ENCODE measurements at places on chromosomes 5 and 9.

- DNase-seq = no peak
Measured at GRCh38 chr5:61280761-61281427, 51.2 kb upstream of the ZSWIM6 start.

GRCh38 chr5:51987669-51988209 is 604.5 kb downstream of the ISL1 start:
- no peak for DNase-seq

DNA sequence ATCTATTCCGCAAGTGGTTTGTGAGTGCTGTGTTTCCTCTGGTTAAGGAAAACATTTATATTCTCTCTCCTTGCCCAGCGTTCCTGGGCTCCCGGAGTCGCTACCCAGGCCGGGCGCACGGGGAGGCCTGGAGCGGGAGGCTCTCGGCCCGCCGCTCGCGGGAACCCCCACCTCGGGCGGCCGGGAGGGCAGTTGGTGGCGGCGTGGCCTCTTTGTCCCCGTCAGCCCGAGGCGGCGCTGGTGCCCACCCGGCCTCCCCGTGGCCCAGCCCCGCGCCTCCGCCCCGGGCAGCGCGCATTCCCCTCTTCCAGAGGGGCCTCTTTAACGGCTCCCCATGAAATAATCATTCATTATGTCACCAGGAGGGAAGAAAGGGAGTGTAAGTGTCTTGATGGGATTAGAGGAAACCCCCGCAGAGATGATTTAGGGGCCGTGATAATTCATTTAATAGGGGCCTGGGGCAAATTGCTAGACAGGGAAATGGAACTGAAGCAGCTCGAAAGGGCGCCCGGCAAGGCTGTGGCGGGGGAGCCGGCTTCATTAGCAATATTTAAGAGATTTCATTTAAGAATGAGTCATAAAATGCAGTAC is 181.9 kb upstream of the TBCA start:
- no peak for DNase-seq

- no peak for DNase-seq
Measured at GRCh38 chr5:177176175-177176711, 42.7 kb downstream of the NSD1 start.

GRCh38 chr9:99235926-99236634 is 14.0 kb downstream of the SEC61B start:
- DNase-seq = no peak

DNA sequence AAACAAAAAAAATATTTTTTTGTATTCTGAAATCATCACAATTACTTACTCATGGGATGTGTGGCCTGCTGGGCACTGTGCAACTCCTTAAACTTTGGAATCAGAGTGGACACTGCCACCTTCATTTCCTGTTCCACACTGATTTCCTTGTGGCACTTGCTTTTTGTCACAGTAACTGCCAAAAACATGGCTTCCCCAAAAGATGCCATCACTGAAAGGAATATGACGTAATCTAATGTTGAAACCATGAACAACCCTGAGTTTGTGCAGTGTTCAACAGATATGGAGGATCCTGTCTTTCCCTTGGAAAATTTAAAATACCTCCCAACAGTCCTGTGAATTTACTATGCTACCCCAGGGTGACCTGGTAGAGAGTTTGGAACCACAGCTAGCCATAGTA is 12.6 kb upstream of the IL12B start:
- DNase-seq = no peak

DNA sequence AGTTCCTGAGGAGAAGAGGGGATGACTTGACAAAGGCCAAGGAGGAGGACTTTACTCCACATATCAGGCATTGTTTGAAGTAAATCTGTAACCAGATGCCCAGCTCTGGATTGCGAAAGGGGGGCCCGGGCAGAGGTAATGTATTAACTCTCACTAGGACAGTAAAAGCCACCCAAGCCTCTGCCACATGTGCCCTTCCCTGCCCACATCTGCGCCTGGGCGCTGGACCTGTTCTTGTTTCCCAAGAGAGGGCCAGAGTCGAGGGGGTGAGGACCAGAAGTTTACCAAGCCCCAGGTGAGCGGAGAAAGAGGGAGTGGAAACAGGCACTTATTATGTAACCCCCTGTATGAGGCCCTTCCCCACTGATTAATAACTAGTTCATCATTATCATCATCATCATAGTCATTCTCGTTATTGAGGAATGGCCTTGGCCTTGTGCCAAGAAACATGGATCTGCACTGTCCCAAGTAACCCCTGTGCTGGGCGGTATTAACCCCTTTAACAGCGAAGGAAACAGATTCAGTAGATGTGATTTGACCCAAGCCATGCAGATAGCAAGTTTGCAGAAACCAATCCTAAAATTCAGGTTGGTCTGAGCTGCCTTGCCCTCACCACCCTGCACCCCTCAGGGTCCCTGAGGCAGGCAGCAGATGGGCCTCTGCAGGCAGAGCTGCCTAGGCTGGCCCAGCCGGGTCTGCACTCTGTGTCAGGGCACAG is at the start of gene SLC23A1:
Gene SLC23A1, minus strand, starts transcription at position 23 of the 718 bp plus-strand sequence. CDS start 44 bp downstream, outside the sequence.
- DNase-seq = no peak

GRCh38 chr5:159424123-159424522 is 93.8 kb upstream of the IL12B start:
- no peak for DNase-seq

- no peak for DNase-seq
Measured at GRCh38 chr5:58369513-58370190, 90.2 kb downstream of the PLK2 start.

- no peak for DNase-seq
Measured at GRCh38 chr5:91632871-91633270, 249.8 kb upstream of the ARRDC3 start.

GRCh38 chr9:131303381-131304321 is 14.1 kb downstream of the PLPP7 start:
- DNase-seq = no peak

DNA sequence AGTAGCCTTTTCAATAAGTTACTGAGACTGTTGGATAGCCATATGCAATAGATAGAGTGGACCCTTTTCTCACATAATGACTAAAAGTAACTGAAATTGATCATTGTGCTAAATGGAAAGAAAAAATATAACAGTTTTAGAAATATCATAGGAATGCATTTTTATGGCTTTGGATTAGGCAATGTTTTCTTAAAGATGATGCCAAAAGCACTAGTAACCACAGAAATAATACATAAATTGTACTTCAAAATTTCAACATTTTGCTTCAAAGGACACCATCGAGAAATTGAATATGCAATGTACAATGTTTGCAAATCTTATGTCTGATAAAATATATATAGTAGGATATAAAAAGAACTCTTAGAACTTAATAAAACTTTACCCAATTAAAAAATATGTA is 1267.5 kb upstream of the CDH9 start:
- DNase-seq = no peak

GRCh38 chr5:17216176-17216973 is 1.1 kb upstream of the BASP1 start:
- peak; percentile 81 for DNase-seq

GRCh38 chr5:132830436-132831094 is at the start of gene SHROOM1:
Gene SHROOM1 (minus strand): TSS chr5:132830647. CDS start chr5:132826140, 4,507 bp downstream.
- no peak for DNase-seq

- DNase-seq = no peak
Measured at GRCh38 chr5:157516626-157517325, 56.8 kb downstream of the NIPAL4 start.

DNA sequence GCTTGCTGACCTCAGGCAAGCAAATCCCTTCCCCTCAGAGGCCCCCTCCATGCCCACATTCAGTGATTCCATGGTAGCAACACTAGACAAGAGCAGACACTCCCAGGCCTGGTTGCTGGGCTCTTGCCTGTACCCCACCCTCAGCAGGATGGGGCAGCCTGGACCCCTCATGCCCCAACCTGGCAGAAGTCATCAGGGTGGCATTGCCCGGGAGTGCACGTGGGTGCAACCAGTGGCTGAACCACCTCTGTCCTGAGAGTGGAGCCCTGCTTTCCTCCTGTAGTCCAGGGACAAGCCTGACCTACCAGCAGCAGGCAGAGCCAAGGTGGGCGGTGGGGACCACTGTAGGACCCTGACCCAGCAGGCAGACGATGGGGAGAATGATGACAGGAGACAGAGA is 65.8 kb upstream of the TBC1D2 start:
- no peak for DNase-seq

GRCh38 chr9:115416299-115416698 is 298.3 kb upstream of the TNC start:
- no peak for DNase-seq

- DNase-seq = no peak
Measured at GRCh38 chr9:126754436-126755316, 50.2 kb upstream of the ZBTB43 start.

DNA sequence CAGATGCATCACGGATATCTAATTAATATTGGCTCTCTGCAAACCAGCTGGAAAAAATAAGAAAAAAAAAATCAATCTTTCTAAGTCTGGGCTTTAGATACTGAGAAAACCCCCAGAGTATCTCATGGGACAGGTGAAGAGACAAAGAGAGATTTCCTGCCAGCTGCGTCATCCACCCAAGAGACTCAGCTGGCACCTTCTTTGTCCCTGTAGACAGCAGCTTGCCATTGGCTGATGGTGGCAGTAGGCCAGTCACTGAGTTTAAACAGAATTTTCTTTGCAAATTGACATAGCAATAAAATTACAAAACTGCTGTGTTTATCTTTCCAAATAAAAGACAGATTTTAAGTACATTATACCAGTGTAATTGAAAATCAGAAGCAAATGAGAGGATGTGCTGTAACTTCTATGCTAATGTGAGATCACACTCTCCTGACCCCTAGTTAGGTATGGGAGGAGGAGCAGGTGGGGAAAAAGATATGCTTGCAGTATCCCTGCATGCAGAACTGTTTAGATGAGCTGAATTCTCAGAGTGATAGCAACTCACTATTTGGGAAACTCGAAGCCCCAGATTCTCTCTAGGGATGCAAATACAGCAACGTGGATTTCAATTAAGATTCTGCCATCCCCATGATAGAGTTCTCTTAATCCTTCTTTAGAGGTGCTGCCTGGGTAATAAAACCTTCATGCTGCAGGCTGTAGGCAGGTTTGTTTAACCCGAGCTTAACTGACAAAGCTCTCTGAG is 72.2 kb downstream of the NMUR2 start:
- DNase-seq = no peak

DNA sequence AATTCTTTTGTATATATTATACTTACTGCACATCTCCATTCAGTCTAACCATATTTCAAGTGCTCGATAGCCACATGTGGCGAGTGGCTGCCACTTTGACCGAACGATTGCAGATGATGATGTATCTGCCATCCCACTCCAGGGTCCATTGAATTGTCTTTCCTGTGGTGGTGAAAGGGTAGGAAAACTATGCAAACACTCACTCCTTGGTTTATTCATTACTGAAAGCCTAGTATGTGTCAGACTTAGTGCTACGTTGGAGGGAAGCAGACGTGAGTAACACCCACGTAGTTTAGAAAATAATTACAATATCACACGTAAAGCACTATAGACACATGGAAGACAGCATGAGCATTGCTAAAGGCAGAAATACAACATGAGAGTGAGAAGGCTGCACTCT is 353.7 kb downstream of the CSNK1G3 start:
- DNase-seq = no peak

DNA sequence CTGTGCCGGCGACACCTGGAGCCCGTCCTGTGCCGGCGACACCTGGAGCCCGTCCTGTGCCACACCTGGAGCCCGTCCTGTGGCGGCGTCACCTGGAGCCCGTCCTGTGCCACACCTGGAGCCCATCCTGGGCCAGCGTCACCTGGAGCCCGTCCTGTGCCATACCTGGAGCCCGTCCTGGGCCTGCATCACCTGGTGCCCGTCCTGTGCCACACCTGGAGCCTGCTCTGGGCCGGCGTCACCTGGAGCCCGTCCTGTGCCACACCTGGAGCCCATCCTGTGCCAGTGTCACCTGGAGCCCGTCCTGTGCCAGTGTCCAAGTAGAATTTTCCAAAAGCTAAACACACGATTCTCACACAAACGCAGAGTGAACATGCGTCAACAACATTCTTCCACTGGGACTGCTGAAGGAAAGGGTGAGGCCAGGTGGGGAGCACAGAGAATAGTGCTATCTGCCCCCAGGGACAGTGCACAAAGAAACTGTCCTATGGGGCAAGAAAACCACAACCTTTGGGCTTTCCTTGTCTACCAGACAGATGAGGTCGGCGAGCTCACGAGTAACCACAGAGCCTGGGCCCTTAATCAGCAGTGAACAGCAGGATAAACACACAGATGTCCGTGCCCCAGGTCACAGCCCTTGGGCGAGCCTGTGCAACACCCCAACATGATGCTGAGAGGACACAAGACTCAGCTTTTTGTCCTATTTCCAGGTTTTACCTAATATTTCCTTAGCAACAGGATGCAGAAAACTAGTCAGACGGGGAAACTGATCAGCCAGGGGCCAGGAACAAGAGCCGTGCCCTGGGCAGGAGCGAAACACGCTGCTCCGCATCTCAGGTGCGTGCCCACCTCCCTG is 7.9 kb downstream of the QSOX2 start:
- no peak for DNase-seq

- DNase-seq = no peak
Measured at GRCh38 chr5:169599451-169599850, 15.9 kb downstream of the SPDL1 start.

GRCh38 chr9:37191403-37192089 is 71.2 kb downstream of the ZCCHC7 start:
- DNase-seq = no peak

DNA sequence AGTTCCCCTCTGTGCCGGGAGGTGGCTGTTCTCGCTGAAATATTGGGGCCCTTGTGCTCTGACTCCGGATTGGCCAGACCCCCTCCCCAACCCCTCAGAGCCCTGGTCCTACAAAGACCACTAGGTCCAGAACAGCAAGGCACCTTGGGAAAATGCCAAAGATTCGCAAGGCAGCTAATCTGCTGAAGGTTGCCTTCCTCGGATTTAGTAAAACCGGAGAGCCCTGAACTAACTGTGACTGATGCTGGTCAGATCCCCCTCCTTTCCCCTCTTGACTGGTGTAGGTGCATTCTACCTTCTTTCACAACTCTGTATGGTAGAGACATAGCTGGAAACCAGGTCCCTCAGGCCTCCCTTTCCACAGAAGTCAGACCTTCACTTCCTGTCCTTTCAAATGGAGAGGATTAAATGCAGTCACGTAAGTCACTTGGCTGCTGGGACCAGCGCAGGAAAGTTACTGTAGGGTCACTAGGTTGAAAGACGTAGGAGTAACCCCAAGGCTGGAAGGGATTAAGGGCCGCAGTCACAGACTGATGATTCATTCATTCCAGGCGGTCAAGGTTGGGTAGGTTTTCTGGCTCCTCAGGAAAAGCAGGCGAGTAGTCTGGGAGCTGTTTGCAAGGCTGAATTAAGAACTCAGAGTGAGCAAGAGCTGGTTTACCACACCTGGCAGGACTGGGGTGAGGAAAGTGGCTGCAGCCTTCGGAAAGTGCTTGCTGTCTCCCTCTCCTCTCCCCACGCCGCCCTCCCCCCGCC is 5.3 kb downstream of the BARX1 start:
- DNase-seq = no peak

- peak; percentile 74 for DNase-seq
Measured at GRCh38 chr9:136799854-136800657, 3.9 kb downstream of the CCDC183 start.
